ENCODE measurements at places on chromosomes 2 and 18.

DNA sequence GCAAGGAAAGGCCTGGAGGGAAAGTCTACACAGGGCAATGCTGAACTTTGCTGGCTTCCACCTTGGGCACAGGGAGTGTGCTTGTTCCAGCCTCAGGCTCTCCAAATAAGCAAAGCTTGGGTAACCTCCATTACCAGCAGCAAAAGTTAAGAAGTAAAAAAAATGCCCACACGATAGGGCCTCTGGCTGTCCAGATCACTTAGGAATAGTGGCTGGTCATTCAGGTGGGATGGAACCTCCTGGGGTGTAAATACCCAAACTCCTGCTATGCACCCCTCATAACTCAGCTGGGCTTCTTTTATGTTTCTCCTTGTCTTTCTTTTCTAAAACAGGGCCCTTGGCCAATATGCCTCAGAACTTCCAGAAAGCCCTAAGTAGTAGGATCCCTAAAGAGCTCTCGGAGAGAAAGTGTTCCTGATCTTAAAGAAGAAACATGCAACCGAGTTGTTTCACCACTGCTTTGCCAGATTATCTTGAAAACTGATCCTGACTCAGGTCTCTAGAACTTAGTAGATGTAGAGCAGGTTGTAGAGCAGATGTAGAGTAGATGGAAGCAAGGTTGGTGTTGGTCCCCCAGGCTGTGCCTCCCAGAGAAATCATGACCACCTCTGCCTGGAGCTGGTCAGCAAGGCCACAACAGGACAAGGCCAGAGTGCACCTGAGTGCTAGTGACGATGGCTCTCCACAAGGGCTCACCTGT lies 2.0 kb upstream of the OSR1 start:
- no peak for DNase-seq

- DNase-seq: no peak
Observed at GRCh38 chr2:18741895-18742732, 152.7 kb upstream of the NT5C1B start.

DNA sequence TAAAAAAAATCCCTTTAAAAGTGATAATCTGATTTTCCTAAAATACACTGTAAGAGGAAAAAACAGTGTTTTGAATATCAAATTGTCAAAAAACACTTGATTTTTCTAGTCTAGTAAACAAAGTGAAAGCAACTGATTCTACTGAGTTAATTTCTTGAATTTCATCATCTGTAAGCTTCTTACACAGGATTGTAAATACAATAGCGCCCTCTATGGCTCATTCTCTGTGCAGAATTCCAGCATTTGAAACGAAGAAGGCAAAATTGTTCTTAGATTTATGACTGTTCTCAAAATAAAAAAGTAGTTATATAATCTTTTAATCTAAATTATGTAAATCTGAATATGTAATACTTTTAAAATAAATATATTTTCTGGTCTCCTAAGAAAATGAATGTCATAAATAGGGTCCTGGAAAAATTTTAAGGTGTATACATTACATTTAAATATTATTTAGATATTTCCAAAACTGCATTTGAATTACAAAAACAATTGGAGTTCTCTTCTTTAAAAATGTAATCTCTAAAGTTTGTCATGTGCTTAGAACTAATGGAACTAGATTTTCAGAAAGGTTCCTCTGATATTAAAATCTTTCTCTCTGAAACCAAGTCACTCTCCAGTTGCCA lies 176.9 kb upstream of the MC4R start:
- peak; percentile 4 for DNase-seq

GRCh38 chr2:18265614-18266586 lies 294.6 kb downstream of the RDH14 start:
- DNase-seq: peak; percentile 11

GRCh38 chr2:124953921-124954320 lies 928.8 kb downstream of the CNTNAP5 start:
- no peak for DNase-seq

DNA sequence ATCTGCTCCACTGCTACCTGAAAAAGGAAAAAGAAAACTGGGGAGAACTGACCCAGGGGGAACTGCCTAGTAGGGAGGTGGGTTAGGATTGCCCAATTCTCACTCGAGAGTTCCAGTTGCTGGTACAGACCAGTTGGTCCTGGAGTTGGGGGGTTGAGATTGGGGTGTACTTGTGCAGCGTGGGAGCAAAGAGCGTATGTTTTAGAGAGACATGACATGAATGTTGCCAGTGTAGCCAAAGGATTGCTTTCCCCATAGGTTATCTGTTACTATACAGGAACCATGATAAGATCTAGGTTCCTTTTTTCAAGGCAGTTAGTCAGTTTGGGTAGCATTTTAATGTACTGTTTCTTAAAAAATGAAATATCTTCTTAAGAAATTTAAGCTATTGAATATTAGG lies 68.6 kb downstream of the APLF start:
- no peak for DNase-seq
